ENCODE measurements at places on chromosomes 11 and 22.

GRCh38 chr11:22510010-22510409 lies 115.6 kb downstream of the FANCF start:
- no peak for DNase-seq

GRCh38 chr11:120064341-120064740 lies 73.6 kb downstream of the TRIM29 start:
- no peak for DNase-seq

DNA sequence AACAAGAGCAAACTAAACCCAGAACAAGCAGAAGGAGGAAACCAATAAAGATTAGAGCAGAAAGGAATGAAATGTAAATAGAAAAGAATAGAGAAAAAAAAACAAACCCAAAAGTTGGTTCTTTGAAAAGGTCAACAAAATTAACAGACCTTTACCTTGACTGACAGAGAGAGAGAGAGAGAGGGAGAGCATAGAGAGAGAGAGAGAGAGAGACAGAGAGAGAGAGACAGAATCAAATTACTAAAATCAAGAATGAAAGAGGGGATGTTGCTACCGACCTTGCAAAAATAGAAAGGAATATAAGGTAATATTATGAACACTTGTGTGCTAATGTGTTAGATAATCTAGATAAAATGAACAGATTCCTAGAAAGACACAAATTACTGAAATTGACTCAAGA lies 22.6 kb upstream of the AMPD3 start:
- no peak for DNase-seq

GRCh38 chr22:18091916-18092526 lies 14.2 kb downstream of the PEX26 start:
- DNase-seq: no peak

DNA sequence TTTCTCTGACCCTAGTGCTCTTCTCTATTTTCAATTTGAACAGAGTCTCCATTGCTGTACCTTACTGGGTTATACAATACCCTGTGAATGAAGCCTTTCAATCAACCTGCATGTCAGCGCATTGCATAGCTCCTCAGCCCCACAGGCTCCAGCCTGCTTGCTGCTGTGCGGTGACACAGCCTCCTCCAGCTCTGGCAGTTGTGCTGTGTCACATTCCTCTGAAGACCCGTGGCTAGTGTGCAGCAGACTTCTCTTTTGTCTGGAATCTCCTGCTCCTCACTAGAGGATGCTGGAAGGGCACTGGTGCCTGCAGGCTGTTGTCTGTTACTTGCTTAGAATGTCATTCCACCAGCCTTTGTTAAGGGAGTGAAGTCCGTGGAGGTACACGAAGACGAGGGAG lies 390.1 kb upstream of the B3GAT1 start:
- no peak for DNase-seq

DNA sequence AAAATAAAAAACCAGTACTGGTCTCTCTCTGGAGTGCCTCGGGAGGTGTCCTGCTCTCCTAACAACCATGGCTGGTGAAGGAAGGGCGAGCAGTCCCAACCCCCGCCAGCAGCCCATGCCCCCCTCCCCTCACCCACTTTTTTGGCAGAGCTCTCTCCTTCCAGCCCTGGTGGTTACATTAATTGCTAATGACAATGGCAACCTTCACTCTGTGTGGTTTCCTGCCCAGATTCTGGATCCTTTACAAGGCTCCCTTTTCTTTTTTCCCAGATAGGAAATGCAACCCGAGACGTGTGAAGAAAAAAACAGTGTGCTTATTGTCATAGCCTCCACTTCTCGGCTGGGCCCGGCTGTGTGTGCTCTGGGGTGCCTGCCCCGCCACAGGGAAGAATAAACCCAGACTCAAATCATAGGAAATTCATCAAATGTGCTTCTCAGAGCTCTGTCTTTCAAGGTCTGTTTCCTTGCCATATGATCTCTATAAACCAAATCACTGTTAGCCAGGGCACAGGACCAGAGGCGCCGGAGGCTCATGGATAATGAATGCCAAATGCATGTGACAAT lies 513.0 kb downstream of the SOX6 start:
- DNase-seq: peak; percentile 12

- no peak for DNase-seq
Measured at GRCh38 chr11:73228268-73229134, 10.4 kb downstream of the P2RY2 start.

DNA sequence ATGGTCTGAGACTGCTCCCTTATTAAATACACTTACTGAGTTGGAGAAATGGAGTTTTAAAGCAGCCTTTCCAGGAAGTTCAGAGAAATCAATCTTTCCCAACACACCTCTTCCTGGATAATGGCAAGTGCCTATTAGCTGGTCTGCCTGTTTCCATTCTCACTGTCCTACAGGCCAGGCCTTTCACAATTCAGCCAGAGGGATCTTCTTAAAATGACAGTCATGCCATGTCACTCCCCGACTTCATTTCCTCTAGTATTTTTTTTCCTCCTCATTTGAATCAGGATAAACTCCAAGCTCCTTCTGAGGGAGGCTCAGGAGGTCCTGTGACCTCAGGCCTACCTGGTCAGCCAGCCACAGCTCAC lies 62.6 kb downstream of the FDX1 start:
- DNase-seq: no peak

- no peak for DNase-seq
Measured at GRCh38 chr22:28937206-28938025, 54.0 kb downstream of the ZNRF3 start.

DNA sequence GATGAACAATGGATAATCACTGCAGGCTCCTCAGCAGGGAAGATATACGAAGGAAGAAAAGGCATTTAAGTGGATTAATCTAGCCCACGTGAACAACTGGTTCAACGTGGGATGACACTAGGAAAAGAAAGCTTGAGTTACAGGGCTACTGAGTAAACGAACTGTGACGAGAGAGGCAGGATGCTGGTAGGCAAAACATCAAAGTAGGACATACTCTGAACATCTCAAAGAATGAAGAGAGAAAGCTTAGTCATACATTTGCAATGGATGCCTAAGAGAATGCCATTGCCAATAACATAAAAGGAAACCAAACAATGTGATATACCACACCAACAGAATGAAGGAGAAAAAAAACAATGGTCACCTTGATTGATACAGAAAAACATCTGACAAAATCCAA lies 12.9 kb downstream of the USP28 start:
- no peak for DNase-seq
